ENCODE measurements at places on chromosomes 7 and 10. TPM values are rescaled to one million over a fixed set of nuclear protein-coding genes. Genes with fewer than 3 reads are reported as not detected.

The NKX2-3 gene
- total RNA-seq, result not detected

The SSC4D gene
- 1.8 TPM for total RNA-seq

The ADGRA1 gene
- 0.87 TPM for total RNA-seq

The CACNB2 gene
- total RNA-seq, result 34.1 TPM

The PLXNA4 gene
- 0.11 TPM for total RNA-seq

The ATOH7 gene
- not detected for total RNA-seq

The CALHM1 gene
- total RNA-seq, result not detected

The IL15RA gene
- 1.7 TPM for total RNA-seq

The SH2B2 gene
- total RNA-seq, result 11.3 TPM

The ANKRD61 gene
- total RNA-seq, result 1.1 TPM

The TUBB8 gene
- total RNA-seq, result 0.24 TPM

The EVX1 gene
- total RNA-seq, result not detected

The STEAP2 gene
- 134 TPM for total RNA-seq

The ZNF853 gene
- 3.4 TPM for total RNA-seq

The PCLO gene
- total RNA-seq, result 2.1 TPM

- peak; percentile 27 for DNase-seq
Observed at GRCh38 chr7:65832281-65832680, 40.6 kb upstream of the VKORC1L1 start.

DNA sequence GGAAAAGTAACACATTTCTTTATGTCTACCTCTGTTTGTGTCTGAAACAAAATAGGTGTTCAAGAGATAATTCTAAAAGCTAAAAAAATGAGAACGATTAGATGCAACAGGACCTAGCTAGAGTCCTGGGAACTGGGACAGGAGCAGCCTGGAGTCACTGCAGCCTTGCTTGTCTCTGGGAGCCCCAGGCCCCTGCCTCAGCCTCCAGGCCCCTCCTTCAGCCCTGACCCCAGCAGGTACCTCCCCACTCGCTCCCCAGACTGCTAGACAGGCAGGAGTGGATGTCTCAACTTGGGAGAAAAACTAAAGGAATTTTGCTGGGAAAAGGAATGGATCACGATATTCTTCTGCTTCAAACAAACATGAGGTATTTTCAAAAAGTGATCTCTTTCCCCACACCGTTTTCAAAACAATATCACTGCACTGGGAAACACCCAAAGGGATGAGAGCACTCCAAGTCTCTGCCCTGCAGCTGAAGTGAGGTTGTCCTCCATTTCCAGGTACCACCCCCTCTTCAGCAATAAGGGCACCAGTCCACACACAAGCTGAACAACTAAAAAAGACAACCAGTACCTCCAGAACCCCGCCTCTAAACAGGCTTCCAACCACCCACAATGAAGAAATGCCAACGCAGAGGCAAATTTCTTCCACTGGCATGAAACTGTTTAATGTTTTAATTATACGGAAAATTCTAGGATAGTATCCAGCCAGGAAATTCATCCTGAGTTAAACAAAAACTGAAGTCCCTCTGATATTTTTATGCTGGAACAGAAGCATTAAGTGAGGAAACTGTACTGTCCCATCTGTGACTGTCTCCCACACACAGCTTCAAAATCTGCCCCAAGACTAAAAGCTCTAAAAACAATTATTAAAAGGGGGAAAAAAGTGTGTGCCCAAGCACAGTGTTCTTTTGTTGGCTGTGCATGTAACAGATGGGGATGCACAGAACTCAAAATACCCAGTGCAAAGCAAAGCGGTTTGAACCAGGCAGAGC is 47.2 kb downstream of the XPNPEP1 start:
- DNase-seq, result no peak

- no peak for DNase-seq
Observed at GRCh38 chr7:31778296-31778695, 91.3 kb downstream of the PPP1R17 start.

DNA sequence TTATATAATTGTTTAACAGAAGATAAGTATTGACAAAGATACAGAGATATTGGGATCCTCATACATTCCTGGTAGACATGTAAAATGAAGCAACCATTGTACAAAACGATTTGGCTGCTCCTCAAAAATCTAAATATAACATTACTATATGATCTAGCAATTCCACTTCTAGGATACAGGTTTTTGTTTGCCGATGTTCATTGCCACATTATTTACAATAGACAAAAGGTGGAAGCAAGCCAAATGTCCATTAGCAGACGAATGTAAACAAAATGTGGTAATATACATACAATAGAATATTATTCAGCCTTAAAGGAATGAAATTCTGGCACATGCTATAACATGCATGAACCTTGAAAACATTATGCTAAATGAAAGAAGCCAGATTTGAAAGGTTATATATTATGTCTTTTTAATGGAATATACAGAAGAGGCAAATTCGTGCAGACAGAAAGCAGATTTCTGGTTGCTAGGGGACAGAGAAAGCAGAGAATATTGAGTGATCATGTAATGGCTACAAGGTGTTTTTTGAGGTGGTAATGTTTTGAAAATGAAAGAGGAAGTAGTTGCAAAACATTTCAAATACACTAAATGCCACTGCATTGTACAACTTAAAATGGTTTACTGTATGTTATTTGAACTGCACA is 44.9 kb downstream of the POLR1F start:
- DNase-seq, result no peak

- no peak for DNase-seq
Observed at GRCh38 chr10:3427347-3427746, 254.8 kb upstream of the PITRM1 start.

DNA sequence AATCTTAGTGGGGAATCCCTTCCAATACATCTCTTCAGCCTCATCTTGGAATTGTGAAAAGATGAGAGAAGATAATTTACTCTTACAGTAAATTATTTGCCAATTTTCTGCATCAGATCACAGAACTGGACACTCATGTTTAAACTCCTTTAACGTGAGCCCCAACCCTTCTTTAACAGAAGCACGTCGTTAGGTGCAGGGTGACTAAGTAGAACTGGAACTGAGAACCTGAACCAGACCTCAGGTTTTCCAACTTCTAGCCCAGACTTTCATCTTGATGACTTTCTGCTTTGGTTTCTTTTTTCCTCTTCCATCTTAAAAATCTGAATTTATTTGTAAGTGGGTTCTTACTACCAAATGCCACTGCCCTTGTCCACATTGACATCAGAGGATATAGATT is 57.2 kb upstream of the LYZL2 start:
- DNase-seq, result no peak

- no peak for DNase-seq
Observed at GRCh38 chr7:37150856-37151255, 297.8 kb downstream of the ELMO1 start.

- peak; percentile 75 for DNase-seq
Observed at GRCh38 chr10:93357680-93358079, 124.5 kb downstream of the MYOF start.

DNA sequence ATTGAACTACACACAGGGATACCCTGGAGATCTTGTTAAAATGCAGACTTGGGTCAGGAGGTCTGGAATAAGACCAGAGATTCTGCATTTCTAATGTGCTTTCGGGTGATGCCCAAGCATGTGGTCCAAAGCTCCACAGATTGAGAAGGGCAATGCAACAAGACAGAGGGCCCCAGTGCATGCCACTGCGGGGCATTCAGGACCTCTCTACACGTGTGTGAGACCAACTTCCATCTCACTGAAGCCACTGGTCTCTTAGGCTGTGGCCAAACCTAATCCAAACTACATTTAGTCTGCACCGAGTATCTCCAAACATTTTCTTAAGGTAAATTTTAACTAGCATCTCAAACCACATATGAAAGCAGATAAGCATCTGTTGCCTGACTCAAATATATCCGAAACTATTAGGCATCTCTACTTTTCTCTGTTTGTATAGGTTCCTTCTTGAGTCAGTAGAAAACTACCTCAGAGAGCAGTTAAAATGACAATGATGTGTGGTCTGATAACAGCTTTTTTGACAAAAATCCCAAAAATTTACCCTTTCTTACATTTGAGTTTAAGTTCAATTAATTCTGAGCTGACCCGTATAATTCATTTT is 107.5 kb downstream of the ELMO1 start:
- no peak for DNase-seq

GRCh38 chr7:23277359-23277989 is 21.7 kb upstream of the MALSU1 start:
- peak; percentile 85 for DNase-seq

DNA sequence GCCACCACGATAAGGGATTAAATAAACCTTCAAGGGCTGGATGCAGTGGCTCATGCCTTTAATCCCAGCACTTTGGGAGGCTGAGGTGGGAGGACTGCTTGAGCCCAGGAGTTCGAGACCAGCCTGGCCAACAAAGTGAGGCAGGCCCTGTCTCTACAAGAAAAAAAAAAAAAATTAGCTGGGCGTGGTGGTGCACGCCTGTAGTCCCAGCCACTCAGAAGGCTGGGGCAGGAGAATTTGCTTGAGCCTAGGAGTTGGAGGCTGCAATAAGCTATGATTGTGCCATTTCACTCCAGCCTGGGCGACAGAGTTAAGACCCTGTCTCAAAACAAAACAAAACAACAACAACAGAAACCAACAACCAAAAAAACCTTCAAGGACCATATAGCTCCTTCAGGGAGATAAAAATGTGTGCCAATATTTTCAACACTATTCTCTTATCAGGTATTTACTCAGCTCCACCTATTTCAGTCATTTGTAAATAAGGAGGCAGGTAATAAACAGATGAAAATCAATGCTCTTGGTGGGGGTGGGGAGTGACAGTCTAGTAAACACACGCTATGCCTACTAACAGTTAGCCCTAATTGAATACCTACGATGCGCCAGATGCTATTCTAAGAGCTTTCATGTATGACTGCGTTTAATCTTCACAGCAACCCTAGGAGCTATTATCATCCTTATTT is 13.2 kb downstream of the BAIAP2L1 start:
- no peak for DNase-seq

DNA sequence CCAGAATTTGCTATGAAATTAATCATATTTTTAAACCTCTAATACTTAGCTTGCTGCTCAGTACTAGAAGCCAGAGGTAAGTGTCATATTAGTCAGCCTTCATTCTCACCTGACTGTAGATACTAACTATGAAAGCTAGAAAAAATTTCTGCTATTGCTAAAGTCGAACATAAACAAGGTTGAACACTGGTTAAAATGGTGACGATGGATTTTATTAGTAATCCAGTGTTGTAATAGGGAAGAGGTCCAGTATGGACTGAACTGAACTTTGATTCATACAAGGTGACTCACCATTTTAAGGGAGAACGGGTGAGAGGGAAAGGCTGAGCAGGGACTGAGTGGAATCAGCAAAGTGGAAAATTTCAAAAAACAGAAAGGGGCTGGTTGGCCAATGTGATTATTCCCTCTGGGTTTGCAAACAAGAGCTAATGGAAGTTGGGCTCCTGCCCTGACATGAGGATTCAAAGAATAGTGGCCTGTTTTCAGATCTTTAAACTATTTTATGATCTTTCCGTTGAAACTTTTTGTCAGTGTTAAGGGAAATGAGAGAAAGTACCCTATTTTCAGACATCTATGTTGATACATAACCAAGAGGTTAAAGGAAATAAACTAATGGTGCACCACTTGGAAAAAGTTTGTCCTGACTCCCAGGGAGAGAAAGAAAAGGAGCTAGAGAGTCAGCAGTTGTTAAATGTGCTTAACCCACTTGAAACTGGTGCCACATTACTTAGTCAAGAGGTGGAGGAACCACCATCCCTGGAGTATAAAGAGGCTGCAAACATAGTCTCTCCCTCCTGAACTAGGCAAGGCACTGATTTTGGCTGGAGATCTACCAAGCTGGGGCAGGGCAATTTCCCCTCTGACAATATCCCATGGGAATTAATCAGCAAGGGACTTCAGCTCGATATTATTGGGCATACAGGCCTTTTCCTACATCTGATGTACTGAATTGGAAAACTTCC is 15.3 kb upstream of the AKR1C1 start:
- no peak for DNase-seq

DNA sequence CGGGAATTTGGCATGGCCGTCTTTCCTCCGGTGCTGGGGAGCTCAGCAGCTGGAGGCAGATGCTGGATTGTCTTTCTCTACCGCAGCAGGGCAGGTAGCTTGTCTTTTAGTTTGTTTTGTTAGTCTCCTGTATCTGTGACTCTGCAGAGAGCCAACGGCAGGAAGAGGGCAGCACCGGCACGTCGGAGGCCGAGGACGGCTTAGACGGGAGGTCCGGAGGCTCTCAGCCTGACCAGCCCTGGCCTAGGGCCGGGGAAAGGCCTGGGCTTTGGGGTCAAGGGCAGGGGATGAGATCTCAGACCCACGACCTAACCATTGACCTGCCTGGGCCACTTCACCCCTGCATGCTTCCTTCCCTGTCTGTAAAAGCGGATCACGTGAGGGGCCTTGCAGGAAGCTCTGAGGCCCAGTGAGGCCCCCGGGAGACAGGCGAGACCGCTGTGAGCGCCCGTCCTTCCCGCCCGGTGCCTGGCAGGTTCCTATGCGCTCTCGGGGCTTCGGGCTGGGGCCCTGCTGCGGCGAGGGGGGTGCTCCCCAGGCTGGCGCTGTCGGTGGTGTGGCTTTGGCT is 72.7 kb downstream of the LHPP start:
- DNase-seq, result no peak

DNA sequence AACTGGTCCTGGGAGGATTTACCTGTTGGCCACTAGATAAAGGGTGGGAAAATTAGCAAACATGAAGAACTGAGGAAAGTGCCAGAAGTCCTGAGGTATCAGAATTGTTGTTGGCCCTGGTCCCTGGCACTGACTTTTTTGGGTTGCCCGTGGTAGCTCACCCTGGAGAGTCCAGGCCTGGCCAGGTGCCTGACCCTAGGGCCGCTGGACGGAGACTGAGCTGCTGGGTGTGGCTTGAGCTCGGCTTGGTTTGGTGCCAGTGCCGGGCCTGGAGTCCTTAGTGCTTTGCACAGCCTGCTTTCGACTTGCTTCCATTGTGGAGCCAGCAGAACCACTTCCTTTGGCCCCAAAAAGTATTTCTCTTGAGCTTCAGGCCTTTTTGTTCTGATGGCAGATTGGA is 12.9 kb downstream of the MDH2 start:
- DNase-seq, result no peak

DNA sequence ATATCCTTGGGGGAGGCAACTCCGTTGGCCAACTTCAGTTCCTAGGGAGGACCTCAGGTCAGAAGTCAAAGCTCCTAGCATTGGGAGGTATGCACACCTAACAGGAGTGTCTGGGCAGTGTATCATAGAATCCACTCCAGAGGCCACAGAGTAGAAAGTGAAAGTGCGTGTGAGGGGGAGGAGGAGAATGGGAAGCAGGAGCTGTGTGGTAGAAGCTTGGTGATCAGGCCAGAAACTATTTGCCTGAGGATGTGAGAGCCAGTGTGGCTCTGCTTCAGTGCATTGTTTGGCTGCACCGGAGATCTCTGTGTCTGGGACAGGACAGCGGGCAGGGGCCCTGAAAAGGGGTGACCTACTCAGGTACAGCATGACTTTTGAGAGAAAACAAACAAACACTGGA is 557.4 kb upstream of the VSTM2A start:
- no peak for DNase-seq

- no peak for DNase-seq
Observed at GRCh38 chr10:88254091-88254490, 329.0 kb downstream of the RNLS start.

DNA sequence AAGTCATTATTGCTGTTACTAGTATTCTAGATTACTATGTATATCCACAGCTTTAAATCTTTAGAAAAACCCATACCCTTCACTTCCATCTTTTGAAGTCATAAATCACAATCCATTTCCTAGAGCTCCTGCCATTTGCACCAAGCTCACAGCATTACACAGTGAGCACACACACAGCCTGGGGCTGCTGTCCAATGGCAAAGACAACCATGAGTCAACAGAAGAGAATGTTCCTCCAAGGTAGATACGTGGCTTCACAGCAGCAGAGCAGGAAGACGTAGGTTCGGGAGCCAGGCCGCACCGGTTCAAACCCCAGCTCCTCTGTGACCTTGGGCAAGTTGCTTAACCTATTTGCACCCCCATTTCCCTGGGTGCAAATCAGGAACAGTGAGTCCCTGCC is 234.6 kb downstream of the DIP2C start:
- peak; percentile 25 for DNase-seq
